ENCODE measurements at places on chromosomes 1 and 21.

- no peak for DNase-seq
Measured at GRCh38 chr1:197173571-197174507, 27.4 kb upstream of the ASPM start.

DNA sequence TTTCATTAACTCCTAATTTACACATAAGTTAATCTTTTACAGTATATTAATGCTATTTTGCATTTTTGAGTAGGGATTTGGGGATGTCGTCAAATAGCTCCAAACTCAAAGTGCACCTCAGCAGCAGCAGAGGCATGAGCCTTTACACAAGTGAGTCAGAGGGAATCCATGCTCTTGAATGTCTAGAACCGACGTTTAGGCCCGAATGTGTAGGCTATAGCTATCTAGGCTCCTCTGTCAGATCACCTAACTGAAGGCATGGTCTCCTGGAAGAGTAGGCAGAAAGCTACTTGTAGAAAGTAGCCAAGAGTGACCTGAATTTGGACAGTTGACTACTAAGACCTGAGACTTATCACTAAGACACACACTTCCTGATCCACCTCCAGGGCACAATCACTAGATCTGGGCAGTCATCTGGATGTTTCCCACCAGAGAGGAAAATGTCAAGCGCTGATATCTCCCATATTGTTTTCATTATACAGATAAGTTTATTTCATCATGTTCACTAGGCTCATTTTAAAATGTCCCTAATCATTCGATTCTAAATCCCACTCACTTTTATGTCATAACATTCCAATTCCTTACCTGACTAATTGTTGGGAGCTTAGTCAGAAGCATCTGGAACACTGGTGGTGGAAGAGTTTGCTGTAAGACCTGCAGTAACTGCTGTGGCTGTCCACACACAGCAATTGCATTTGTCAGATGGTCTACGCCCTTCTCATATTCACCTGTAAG, 15.3 kb downstream of the TOMM20 start:
- DNase-seq: no peak

DNA sequence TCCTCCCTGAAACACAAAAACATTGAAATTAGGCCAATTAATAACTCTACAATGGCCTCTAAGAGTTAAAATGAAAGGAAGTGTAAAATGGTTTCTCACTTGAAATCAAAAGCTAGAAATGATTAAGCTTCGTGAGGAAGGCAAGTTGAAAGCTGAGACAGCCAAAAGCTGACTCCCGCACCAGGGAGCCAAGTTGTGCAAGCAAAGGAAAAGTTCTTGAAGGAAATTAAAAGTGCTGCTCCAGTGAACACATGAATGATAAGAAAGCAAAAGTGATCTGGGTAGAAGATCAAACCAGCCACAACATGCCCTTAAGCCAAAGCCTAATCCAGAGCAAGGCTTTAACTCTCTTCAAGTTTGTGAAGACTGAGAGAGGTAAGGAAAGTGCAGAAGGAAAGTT, 22.8 kb downstream of the CYYR1 start:
- no peak for DNase-seq

DNA sequence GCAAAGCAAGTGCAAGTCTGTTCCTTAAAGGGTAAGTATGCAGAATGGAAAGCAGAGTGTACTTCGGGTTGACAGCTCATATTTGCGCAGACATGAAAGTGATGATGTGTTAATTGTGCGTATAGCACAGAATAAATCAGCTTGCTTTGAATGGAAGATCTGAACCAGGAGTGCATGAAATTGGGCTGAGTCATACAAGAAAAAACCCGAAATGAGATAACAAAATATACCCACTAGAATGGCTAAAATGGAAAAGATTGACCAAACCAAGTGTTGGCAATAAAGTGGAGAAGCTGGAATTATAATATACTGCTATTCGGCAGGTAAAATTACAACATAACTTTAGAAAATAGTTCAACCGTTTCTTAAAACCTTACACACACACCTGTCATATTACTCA, 28.5 kb downstream of the CR1L start:
- DNase-seq: no peak

DNA sequence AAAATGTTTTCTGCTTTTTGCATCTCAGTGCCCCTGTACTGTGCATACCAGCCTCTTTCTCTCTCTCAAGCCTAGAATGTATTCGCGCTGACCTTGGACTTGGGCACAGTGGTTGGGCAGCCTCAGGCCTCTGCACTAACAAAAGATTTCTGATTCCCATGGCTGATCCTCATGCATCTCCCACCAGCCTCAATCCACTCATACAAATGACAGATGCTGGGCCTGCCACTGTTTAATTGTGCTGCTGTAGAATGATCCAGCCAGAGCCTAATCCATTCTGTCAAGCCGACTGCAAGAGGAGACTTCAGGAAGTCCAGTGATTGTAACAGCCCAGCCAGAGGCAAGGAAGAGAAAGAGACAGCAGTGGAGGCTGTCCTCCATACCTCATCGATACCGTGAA, 180.8 kb downstream of the ASTN1 start:
- DNase-seq: no peak

DNA sequence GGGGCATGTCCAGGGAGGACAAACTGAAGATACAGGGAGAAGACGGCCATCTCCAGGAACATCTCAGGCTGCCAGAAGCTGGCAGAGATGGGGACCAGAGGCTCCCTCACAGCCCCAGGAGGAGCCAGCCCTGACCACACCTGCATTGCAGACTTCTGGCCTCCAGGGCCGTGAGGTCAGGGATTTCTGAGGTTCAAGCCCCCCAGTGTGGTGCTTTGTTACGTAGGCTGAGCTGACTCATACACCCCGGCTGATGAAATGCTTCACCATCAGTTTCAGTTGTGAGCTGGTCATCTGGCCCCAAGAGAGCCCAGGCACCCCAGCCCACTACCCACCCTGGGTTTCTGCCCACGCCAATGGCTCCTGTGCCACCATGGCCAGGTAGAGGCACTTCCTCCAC, 106.4 kb downstream of the SIK1 start:
- no peak for DNase-seq

DNA sequence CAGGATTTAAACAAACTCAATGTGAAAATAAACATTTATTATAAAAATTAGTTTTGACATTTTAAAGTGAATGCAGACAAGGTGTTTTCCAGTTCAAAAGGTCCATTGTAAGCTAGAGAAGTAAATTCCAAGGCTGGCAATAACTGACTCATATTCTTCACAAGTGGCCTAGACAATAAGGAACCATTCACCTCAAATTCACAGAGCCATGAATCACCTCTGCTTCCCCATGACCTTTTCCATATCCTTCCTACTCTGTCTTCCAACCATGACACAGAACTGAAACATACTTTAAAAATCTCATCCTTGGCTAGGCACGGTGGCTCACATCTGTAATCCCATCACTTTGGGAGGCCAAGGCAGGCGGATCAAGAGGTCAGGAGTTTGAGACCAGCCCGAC, 24.8 kb downstream of the F11R start:
- no peak for DNase-seq

GRCh38 chr1:73162564-73162963, 880.2 kb upstream of the NEGR1 start:
- peak; percentile 0 for DNase-seq

- DNase-seq: no peak
Measured at GRCh38 chr1:156118177-156118868, 3.8 kb downstream of the LMNA start.

DNA sequence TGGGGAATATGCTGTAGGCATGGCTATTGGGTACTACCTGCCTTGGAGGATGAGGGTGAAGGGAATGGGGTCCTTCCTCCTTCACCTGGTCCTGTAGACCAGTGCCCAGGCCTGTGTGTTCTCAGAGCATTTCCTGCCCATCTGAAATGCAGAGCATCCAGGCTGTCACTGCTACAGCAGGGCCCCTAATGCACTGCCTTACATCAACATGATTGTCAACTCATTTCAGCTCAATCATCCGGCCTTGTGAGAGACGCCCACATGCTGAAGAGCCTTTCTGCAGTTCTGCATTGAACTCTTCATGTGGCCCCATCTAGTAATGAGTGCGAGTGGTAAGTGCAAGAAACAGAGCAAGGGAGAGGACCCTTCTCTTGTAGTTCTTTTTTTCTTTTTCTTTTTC, 39.8 kb upstream of the SRP9 start:
- no peak for DNase-seq

DNA sequence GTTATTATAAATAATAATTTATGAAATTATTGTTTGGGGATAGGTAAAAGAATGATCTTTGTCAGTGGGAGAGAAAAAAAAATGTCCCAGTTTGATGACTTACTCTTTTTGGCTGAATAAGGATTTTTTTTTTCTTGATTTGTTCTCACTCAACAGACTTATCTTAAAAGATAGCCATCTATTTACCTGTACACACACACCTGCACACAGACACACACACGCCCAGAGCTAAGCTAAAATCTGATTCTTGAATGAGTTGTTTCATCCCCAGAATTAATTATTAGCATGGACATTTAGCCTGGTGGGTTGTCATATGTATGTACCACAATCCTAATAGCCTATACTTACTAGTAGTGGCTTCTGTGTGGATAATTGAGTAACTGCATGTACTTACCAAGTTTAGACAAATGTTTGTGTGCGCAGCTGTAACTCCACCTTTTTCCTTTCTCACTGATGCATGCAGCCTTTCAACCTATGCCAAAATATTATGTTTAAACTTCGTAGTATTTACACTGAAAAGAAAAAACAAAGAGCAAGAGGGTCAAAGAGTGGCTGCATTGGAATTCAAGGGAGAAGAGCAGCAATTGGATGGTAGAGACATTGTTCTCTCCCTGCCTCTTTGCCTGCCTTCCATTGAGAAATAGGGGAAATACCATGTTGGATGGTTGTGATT, 174.3 kb downstream of the ADGRL2 start:
- no peak for DNase-seq

GRCh38 chr1:38786040-38786436, 73.5 kb downstream of the RRAGC start:
- DNase-seq: no peak

DNA sequence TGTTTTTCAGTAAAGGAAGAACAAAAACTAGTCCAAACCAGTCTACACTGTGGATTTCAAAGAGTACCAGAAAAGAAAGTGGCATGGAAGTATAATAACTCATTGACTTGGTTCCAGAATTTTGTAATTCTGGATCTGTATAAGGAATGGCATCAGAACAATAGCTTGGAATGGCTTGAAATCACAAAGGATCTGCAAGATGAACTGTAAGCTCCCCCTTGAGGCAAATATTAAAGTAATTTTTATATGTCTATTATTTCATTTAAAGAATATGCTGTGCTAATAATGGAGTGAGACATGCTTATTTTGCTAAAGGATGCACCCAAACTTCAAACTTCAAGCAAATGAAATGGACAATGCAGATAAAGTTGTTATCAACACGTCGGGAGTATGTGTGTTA, 21.3 kb downstream of the CHODL start:
- no peak for DNase-seq

DNA sequence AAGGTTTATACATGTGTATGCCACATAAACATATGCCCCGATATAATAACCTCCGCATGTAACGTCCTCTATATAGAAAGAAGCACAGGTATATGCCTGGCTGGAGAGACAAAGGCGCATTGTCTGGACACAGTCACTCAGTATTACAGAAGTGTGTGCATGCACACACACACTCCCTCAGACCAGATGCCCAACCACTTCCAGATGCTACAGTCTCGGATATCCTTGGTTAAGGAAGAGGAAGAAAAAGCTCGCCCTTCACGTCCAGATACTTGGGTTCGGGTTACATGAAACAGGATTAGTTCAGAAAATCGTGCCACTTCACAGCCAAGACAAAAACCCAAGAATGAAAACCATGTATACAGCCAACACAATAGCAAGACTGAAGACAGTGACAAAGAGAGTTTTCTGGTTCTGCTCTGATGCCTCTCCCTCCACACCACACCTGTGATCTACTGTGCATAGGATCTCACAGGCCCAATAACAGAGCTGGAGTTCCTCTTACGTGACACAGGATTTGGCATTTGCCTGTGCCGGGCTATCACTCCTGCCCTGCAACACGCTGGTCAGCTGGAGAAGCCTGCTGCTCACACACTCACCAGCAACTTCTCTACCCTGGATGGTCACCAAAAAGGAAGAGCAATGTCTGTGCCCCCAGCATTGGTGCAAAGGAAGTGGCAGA, 75.0 kb downstream of the SSBP3 start:
- peak; percentile 67 for DNase-seq

DNA sequence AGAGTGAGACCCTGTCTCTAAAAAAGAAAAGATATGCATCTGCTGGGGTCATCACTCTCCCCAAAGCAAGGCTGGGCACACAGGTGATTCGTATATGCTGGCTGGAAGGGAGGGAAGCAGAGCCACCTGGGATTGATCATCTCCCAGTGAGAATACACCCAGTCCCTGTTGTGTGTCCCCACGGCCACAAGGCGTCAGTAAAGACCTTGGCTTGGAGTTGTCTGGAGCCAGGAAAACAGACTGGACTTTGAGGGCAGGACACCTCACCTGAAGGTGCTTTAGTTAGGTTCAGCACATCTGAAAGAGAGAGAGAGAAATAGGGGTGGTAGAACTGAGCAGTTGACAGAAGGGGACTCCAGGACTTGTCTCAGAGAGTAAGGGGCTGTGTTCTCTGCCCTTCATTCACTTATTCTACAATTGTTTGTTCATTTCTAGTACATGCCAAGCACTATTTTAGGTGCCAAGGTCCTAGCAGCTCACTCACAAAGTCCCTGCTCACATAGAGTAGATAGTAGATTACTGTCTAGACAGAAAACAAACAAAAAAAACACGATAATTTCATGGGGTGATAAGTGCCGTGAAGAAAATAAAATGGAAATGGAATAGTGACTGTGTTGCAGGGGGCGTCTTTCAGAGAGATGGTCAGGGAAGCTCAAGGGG, 13.5 kb downstream of the CITED4 start:
- peak; percentile 34 for DNase-seq

DNA sequence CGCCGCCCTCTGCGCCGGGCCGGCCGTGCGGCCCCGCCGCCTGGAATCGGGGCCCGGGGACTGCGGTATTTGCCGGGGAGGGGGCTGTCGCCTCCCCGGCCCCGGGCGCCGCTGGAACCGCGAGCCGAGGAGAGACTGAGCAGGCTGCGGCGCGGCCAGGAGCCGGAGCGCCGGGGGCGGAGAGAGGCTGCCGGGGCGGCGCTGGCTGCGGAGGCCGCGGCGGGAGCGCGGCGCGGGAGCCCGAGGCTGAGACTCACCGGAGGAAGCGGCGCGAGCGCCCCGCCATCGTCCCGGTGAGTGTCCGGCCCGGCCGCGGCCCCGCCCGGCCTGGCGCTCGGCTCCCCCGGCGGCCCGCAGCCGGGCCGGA, 746 bp downstream of the DYRK1A start:
- DNase-seq: no peak

- no peak for DNase-seq
Measured at GRCh38 chr1:22626237-22627157, 9.9 kb upstream of the C1QA start.

DNA sequence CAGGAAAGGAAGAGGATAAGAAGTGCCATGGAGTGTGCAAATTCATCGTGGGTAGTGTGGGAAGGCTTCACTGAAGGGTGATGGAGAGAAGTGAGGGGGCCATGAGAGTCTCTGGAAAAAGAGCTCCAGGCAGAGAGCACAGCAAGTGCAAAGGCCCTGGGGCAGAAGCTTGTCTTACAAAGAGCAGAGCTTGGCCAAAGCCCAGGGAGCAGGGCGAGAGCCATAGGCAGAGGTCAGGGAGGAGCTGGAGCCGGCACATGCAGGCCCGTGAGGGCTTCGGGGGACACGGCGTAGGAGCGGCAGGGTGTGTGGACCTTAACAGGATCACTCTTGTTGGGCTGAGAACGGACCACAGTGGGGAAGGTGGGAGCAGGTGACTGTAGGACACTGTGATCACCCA, 83.7 kb upstream of the EDN2 start:
- DNase-seq: no peak

Data from fibroblast of skin of left quadriceps (primary cell).